ENCODE measurements at places on chromosomes 7 and 10.

DNA sequence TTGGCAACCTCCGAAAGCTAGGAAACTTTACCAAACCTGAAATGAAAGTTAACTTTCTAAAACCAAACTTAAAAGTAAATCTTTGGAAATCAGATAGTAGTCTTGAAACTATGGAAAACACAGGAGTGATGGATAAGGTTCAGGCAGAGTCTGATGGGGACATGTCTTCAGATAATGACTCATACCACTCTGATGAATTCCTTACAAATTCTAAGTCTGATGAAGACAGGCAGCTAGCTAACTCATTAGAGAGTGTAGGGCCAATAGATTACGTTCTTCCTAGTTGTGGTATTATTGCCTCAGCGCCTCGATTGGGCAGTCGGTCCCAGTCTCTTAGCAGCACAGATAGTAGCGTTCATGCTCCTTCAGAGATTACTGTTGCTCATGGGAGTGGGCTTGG lies 45.9 kb downstream of the MCMBP start:
- DNase-seq: peak; percentile 8

- DNase-seq: no peak
Observed at GRCh38 chr10:73909540-73910115, 1.3 kb upstream of the PLAU start.

DNA sequence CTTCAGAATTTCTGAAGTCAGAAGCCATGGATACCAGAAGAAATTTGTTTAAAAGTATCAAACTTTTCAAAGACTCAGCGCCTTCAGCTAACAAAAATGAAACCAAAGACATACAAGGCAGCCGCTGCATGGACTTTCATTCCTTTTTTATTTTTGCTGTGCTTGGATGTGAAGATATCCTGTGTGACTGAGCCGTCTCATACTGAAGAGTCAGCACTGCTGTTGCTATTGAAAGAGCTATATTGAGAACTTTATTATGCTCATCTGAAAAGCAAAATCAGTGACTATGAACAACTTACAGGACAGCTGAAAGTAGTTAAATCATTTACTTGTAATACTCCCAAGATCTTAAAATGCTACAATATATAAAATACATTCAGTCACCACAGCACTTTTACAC lies 809.2 kb downstream of the NXPH1 start:
- DNase-seq: no peak

DNA sequence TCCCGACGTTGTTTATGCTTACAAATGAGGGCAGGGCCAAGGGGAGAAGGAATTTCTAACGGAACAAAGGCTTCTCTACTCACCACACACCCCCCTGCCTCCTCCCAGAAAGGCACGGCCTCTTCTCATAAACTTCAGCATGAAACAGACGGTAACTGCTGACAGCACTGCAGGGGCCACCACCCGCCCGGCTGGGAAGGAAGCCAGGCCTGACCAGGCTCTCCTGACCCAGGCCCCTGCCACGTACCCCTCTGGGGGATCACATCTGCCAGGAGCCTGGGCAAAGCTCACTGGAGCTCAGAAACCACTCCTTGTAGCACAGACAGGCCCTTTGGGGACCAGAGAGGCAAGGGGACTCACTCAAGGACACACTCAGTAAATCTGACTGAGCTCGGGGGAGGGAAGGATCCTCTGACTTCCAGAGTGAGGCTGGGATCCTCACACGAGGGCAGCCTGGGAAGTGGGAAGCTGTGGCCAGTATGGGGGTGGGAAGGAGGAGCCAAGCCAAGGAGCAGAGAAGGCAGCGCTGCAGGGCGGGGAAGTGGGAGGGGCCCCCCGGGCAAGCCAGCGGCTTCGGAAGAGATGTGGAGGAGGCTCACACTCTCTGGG lies 46.1 kb downstream of the ZCCHC24 start:
- peak; percentile 97 for DNase-seq

DNA sequence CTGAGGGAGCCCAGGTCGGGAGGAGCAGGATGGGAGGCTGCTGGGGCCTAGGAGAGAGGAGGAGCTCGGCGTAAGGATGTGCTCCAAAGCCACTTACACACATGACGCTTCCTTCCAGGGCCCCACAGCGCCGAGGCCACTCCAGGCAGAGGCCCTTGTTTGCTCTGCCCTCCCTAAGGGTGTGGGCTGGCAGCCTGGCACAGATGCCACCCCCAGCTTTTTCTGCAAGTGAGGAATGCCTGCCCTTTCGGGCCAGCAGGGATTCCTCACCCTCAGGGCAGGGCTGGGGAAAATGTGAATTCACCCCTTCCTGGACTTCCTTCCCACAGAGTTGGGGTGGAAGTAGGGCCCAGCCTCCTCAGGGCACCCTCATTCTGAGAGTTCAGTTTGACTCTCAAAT lies 5.6 kb upstream of the AQP1 start:
- DNase-seq: peak; percentile 45

- DNase-seq: no peak
Observed at GRCh38 chr10:104306897-104307296, 31.4 kb downstream of the ITPRIP start.

DNA sequence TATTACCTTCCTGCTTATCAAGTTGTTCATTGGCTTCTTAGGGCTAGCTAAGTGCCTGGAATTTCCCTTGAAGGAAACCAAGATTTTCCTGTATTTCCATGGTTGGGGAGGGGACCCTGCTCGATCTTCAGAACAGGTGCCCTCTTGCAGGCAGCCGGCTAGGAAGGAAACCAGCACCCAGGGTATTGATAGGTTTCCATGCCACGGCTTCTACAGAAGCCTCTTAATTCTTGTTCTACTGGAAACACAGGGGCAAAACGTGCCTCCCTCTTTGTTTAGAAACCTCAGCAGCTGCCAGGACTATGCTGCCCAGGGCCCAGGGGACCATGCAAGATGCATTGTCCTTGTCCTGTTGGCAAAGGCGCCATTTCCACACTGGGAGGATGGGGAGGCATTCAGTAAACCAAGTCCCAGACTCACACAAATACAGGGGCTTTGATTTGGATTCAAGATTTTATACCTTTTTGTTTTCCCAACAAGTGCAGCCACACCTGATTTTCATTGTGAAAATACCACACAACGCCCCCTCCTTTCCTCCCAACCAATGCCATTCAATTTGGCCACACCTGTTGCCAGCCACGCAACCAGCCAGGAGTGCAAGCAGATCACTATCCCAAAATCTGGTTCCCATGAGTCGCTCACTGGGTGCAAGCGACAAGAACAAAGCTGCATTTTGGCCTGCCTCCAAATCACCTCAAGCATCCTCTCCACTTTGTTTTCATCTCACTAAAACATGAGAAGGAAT lies 29.6 kb downstream of the C10orf71 start:
- DNase-seq: no peak

GRCh38 chr7:100356416-100357068 lies 1.4 kb upstream of the PILRB start:
- no peak for DNase-seq

- no peak for DNase-seq
Observed at GRCh38 chr10:86392723-86393094, 26.1 kb upstream of the GRID1 start.

DNA sequence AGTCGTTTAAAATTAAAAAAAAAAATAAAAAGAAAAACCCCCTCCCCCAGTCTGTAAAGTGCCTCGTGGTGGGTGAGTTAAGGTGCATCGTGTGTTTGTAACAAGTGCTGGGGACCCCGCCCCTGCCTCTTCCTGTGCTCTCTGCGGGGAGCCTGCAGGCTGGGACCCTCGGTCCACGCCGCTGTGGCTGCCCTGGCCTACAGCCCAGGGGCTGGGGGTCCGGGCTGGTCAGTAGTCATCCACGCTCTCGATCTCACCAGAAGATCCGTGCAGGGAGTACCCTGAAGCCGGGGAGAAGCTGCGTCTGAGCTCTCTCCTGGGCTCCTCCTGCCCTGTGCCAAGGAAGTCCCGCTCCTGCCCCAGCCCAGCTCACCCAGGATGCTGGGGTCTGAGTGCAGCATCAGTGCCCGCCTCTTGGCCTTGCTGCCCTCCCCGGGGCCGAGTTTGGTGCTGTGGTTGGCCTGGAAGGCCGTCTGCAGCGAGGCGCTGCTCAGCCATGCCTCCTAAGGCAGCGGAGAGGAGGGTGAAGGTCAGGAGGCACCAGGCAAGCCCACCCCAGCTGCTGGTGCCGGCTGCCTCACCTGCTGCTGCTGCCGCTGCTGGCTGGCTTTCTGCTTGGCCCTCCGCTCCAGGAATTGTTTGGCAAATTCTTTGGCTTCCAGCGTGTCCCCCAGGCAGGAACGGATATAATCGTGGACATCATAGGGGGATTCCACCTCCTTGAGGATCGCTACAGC lies 8.1 kb downstream of the GNB2 start:
- DNase-seq: no peak

GRCh38 chr7:146575903-146576302 lies 459.3 kb downstream of the CNTNAP2 start:
- DNase-seq: no peak

- no peak for DNase-seq
Observed at GRCh38 chr7:6279937-6280336, 7.5 kb upstream of the CYTH3 start.

DNA sequence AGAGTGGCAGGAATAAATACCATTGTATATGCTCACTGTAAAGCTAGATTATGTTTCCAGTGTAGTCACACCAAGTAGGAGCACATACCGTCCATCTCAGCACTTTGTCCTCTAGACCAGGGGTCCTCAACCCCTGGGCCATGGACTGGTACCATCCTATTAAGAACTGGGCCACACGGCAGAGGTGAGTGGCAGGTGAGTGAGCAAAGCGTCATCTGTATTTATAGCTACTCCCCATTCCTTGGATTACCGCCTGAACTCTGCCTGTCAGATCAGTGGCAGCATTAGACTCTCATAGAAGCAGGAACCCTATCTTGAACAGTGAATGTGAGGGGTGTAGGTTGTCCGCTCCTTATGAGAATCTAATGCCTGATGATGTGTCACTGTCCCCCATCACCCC lies 735.3 kb downstream of the MAGI2 start:
- DNase-seq: no peak

DNA sequence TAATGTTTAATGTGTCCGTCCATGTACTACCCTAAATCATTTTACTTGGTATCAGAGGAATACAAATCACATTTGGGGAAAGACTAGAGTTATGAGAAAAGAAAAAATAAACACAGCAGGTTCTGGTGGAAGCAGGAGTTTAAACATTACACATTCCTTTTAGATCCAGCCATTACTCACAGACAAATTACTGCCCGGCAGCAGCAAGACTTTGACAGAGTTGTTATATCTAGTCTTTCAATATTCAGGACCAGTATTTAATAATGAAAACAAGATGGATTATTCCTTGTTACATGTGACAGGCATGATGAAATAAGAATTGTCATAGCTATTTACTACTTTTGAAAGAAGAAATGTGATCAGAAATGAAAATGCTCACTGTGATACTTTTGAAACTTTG lies 131.8 kb upstream of the GNAI1 start:
- DNase-seq: no peak

GRCh38 chr7:121605317-121605680 lies 209.2 kb upstream of the FAM3C start:
- DNase-seq: peak; percentile 30

DNA sequence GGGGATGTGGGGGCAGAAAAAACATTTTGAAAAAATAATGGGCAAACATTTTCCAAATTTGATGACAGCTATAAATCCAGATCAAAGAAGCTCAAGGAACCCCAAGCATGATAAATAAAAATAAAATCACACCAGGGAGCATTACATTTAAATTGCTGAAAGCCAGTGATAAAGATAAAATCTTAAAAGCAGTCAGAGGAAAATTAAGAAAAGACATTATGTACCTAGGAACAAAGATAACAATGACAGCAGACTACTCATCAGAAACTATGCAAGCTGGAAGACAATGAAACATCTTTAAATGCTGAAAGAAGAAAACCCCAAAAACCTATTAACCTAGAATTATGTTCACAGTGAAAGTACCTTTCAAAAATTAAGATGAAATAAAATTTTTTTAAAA lies 23.3 kb downstream of the NEUROG3 start:
- DNase-seq: peak; percentile 9

DNA sequence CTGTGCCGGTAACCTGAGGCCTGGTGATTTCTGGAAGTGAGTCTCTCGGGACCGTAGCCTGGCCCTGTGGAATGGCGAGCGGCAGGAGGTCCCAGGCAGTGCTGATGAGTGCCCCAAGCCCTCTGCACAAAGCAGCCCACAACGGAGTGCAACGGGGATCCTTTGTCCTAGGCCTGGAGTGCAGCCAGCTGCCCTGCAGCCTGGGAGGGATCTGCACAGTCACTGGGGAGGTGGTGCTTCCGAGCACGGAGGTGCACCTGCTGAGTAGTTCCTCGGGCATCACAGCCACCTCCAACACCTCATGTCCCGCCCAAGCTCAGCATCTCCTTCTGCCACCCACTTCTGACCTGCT lies 162.8 kb upstream of the ZMIZ1 start:
- DNase-seq: no peak

DNA sequence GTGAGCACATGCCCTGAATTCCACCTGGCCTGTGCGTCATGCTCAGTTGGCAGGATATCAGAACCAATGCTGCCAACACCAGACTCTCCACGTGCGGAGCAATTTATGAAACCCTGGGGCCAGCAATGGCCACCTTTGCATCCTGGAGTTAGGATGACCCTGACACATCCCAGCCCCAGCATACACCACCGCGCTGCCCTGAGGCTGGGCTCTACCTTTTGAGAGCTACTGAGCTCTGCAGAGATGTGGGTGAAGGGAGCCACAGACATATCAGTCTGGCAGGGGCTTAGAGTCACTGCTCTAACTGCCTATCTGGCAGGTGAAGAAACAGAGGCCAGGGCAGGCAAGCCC lies 41.9 kb downstream of the SYPL1 start:
- peak; percentile 44 for DNase-seq
